Left cardiac atrium (tissue), 4 donors: ENCODE measurements at places on chromosomes 3 and 15. TPM values are rescaled to one million over a fixed set of nuclear protein-coding genes. Genes with fewer than 3 reads are reported as not detected.

Gene WDR93
- not detected for total RNA-seq

Gene THAP10
- total RNA-seq, result 3.6 TPM

Gene PARP3
- total RNA-seq, result 13.2 TPM

Gene PLXND1
- total RNA-seq, result 112 TPM

Gene XCR1
- total RNA-seq, result 0.08 TPM
